H54 (cell line): ENCODE measurements at places on chromosomes 6 and 20.

- DNase-seq = no peak
These were observed 20.7 kb upstream of the ZNF76 start for GRCh38 chr6:35238843-35239289.

DNA sequence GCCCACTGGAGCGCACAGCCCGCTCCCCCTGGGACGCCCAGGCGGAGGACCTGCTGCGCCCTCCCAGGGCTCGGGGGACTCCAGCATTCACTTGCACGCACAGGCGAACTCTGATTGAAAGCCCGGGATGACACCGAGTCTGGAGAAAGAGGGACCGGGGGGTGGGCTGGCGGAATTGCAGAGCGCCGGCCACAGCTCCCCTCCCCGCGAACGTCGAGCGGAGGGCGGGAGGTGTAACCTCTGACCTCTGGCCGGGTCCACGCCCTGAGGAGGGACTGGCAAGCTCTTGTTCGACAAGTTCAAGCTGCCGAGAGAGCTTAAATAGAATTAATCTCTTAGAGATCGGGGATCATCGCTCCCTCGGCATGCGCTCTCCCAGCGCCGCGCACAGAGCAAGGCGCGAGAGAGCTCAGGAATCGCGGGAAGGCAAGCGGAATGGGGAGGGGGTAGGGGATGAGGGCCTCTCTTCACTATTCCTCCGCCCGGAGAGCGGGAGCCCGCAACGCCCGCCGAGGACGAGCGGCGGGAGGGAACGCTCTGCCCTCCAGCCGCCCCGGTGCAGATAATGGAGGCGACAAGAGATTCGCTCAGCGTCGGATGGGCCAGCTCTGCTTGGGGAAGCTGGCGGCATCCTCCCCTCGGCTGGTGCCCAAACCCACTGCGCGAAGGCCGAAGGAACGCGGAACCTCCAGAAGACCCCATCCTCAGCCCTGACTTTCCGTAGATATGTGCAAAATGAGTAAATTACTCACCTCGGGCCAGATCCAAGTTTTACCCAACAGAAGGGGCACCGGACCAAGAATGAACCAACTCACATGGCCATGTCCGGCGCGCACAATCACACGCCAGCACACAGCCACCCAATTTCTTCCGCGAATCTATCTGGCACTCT, 761 bp upstream of the NR2E1 start:
- DNase-seq = no peak

- DNase-seq = no peak
These were observed 636.3 kb upstream of the IMPG1 start for GRCh38 chr6:76708641-76709331.

DNA sequence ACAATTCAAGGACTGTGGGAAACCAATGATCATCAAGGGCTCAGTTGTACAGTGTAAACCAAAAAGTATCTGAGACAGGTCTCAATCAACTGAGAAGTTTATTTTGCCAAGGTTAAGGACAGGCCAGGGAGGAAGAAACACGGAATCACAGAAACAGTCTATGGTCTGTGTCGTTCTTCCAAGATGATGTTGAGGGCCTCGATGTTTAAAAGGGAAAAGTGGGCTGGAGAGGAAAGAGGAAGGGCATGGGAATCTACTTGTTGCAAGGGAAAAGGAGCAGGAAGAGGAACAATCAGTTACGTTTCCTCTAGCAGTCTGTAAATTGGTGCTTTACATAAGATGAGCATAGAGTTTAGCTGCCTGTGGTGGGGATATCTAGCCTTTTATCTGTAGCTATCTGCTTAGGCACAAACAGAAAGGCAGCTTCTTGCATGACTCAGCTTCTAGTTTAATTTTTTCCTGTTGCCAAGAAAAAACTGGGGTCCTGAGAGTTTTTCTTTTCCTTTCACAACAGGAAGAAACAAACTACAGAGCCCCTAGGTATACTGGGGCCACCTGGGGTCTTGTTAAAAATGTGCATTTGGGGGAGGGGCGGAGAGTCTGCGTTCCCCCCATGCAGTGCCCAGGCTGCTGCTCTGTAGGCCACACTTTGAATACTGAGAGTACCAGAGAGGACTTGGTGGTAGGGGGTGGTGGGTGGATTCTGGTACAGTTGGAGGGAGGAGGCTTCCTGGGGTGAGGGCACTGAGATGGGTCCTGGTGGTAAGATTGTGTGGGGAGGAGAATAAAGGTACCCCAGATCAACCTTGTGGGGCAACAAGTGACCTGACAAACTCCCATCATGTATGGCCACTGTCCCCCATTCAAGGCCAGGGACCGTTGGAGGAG, 35.3 kb upstream of the EZR start:
- DNase-seq = no peak

GRCh38 chr6:46832816-46833215, 39.6 kb downstream of the MEP1A start:
- no peak for DNase-seq

DNA sequence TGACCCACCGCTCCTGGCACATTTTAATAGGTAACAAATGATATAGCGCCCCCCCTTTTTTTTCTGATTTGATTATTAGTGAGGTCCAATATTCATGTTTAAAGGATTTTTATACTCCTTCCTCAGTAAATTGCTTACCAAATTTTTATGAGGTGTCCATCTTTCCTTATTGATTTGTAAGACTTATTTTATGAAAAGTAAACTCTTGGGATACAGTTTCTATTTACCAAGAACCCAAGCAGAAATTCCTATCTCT, 25.1 kb downstream of the TRIM27 start:
- DNase-seq = no peak

DNA sequence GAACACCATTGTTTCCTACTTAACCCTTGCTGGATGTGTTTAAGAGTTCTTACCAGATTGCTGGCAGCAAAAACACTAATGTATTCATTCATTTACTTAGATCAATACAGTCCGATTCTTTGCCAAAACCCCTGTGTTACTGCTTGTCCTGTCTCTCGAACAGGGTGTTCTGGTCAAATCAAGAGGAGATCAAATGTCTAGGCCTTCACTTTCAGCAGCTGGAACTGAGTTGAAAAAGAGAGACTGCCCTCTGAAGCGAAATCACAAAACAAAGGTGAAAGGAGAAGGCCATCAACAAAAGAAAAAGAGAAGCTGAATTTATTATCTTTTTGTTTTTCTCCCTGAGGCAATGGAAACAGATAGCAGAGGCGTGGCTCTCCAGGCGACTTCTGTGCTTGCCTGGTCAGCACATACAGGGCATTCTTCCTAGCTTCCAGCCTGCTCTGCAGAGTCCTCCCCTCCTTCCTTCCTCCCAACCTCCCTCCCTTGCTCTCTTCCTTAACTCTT, 44.1 kb upstream of the GCM1 start:
- no peak for DNase-seq

- no peak for DNase-seq
These were observed 624 bp upstream of the NPEPL1 start for GRCh38 chr20:58691773-58692578.

DNA sequence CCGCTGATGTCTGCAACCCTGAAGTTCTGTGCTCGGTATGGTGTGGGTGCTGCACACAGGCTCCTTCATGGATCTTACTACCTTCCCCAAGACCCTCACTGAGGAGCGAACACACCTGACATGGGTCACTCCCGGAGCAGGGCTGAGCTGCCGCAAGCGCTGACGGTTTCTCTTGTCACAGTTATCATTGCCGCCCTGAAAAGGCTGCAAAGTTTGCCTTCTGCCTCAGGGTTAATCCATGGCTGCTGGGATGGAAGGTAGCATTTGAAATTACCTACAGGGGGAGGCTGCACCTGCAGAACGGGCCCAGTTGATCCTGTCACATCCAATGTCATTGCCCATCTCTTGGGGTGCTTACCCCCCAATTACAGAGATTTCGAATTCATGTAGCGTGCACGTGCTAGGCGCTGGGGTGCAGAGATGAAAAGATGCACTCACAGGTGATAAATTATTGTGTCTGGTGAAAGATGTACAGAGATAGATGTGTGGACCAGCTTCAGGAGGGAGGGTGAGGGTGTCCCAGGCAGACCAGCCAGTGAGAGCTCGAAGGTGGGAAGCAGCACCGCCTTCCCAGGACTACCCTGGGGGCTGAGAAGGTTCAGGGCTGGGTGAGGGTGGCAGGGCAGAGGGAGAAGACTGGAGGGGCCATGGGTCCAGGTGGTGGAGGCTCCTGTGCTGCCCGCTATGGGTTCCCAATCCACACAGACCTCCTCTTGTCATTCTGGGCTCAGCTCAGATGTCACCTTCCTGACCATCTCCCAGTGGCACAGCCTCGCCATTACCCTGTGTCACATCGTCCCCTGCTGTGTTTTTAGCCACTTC, 120.1 kb downstream of the SYCP2 start:
- no peak for DNase-seq

- DNase-seq = no peak
These were observed 82.6 kb downstream of the EPB41L2 start for GRCh38 chr6:130980310-130981032.

DNA sequence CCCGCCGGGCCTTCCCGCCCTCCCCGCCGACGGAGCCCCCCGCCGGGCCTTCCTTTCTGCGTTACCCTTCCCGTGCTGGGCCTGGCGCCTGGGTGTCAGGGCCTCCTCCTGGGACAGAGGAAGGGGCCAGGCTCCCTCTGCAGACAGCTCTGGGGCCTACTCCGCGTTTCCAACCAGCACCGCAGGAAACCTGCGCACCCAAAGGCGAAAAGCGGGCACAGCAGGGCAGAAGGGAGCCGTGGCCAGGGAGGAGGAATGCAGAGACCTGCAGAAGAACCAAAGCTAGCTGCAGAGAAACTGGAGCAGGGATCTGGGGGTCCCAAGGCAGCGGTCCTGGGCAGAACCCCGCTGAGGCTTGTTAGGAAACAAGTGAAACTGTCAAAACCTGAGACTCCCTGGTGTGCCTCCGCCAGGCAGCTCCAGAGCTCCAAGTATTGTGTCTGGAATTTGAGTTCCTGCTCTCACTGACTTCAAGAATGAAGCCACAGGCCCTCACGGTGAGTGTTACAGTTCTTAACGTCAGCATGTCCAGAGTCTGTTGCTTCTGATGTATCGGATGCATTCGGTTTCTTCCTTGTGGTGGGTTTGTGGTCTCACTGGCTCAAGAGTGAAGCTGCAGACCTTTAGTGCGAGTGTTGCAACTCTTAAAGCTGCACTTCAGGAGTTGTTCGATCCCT, 33.3 kb downstream of the IRF4 start:
- DNase-seq = no peak

GRCh38 chr20:61571916-61572711, 320.1 kb downstream of the CDH4 start:
- DNase-seq = no peak

DNA sequence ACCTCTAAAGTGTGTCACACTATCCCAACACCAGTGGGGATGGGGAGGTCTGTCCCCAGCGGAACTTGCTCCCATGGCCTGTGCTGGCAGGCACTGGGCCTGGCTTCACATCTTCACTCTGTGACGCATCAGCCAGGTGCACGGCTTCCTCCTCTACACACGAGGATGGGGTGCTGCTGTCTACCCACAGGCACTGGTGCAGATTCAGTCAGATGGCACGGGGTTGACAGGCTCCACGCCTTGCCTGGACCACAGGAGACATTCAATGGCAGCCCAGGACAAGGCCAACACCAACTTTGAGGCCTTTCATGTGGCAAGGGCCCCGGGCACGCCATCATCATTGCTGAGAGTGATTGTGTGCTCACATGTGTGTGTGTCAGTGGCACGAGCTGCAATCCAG, 92.4 kb downstream of the TMEM242 start:
- no peak for DNase-seq

GRCh38 chr6:103784117-103784516, 1075.6 kb downstream of the HACE1 start:
- no peak for DNase-seq
